ENCODE measurements at places on chromosomes 7 and 10.

DNA sequence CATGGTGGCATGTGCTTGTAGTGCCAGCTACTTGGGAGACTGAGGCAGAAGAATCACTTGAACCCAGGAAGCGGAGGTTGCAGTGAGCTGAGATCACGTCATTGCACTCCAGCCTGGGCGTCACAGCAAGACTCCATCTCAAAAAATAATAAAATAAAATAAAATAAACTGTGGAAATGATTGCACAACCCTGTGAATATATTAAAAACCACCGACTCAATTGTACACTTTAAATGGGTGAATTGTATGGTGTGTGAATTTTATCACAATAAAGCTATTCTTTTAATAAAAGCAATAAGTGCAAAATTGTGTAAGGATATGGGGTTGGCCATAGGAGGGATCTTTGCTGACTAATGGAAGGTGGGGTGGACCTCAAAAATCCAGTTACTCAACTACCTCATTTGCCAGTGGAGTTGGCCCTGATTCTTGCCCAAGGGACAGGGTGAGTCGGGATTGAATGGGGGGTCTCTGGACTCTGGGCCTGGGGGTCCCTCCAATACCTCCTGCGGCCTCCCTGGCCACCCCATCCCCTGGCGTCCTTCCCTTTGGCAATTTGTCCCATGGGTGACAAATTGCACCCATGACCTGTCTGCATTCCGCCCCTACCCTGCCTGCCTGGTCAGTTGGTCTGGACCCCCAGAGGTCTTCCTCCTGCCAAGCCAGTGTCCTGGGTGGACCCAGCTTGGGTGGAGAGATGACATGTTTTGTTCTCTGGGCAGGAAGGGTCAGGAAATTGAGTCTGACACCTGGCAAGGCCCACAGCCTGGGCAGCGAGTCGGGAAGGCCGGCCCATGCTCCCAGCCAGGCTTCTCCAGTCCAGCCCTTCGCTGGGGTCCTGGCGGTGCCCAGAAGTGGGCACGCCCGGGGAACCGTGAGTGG, 61.7 kb upstream of the ELN start:
- no peaks in the 10 kb centered on the region for H3K36me3 ChIP-seq
- no peaks in the 10 kb centered on the region for H3K27me3 ChIP-seq
- H3K4me3 ChIP-seq: no peak overlapping the region
- H3K27ac ChIP-seq: no peak overlapping the region

DNA sequence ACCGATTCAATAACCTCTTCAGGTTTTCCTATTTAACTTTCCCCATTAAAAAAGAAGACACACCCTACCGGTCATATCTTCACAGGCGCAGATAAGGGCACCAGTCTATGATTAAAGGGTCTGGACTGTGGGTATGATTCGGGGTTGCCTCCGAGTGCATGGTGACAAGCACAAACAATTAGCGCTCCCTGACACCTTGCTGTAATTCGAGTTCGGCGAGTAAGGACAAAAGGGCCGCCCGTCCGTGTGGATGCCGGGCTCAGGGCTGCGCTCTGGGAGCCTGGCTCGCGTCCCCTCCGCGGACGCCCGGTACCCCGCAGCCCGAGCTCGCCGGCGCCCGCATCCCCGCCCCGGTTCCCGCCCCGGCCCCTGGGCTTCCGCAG, 111.9 kb upstream of the RHEB start:
- no peaks in the 10 kb centered on the region for H3K36me3 ChIP-seq
- peak overlapping the region; percentile 22 for H3K4me3 ChIP-seq
- H3K27ac ChIP-seq: peak overlapping the region; percentile 88
- H3K4me1 ChIP-seq: no peaks in the 10 kb centered on the region
- DNase-seq: no peak

GRCh38 chr7:31794851-31795344, 107.9 kb downstream of the PPP1R17 start:
- no peak overlapping the region for H3K4me3 ChIP-seq
- H3K27me3 ChIP-seq: no peaks in the 10 kb centered on the region
- H3K4me1 ChIP-seq: no peaks in the 10 kb centered on the region
- no peak for DNase-seq
- H3K27ac ChIP-seq: no peak overlapping the region
- no peaks in the 10 kb centered on the region for H3K36me3 ChIP-seq

GRCh38 chr10:628386-629045, 61.0 kb downstream of the DIP2C start:
- H3K36me3 ChIP-seq: no peaks in the 10 kb centered on the region
- no peak for DNase-seq
- H3K4me3 ChIP-seq: no peak overlapping the region
- peaks cover 27% of the 10 kb centered on the region for H3K4me1 ChIP-seq

DNA sequence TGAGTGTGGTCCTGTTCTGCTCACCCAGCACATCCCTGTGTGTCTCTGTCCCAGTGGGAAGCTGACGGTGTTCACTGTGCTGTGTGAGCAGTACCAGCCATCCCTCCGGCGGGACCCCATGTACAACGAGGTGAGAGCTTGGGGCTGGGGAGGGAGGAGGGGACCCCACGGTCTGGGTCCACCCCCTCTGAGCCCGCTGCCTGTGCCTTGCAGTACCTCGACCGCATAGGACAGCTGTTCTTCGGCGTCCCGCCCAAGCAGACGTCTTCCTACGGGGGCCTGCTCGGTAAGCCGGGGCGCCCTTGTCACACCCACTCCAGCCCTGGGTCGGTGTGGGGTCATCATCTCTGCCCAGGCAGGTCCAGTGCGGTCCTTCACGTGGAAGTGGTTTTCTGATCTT, 17.3 kb downstream of the GET4 start:
- H3K4me3 ChIP-seq: no peak overlapping the region
- H3K36me3 ChIP-seq: peaks cover 66% of the 10 kb centered on the region
- no peaks in the 10 kb centered on the region for H3K27me3 ChIP-seq
- DNase-seq: no peak
- H3K27ac ChIP-seq: no peak overlapping the region

GRCh38 chr7:98470485-98471240, 69.8 kb upstream of the BAIAP2L1 start:
- peaks cover 8% of the 10 kb centered on the region for H3K27me3 ChIP-seq
- peaks cover 3% of the 10 kb centered on the region for H3K4me1 ChIP-seq
- no peaks in the 10 kb centered on the region for H3K36me3 ChIP-seq

GRCh38 chr7:55244006-55244745, 121.0 kb upstream of the LANCL2 start:
- H3K36me3 ChIP-seq: no peaks in the 10 kb centered on the region
- H3K27ac ChIP-seq: no peak overlapping the region
- peaks cover 8% of the 10 kb centered on the region for H3K4me1 ChIP-seq
- DNase-seq: no peak

GRCh38 chr7:147523056-147523455, 1067.5 kb upstream of the C7orf33 start:
- no peak overlapping the region for H3K27ac ChIP-seq
- no peak overlapping the region for H3K4me3 ChIP-seq
- H3K27me3 ChIP-seq: no peaks in the 10 kb centered on the region
- H3K36me3 ChIP-seq: no peaks in the 10 kb centered on the region
- no peaks in the 10 kb centered on the region for H3K4me1 ChIP-seq

DNA sequence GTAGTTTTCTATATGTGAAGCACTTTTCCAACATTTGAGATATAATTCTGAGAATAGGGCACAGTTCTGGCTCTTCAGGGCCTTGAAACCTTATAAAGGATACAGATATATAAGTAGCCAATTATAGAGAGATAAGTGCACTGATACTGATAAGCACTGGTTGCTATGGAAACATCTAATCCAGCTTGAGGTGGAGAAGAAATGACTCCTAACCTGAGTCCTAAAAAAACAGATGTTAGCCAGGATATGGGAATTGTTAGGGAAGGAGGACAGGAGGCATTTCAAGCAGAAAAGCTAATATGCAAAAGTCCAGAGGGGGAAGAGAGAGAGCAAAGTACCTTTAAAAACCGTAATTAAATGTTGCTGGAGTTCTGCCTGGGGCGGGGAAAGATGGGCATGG, 30.8 kb downstream of the STRIP2 start:
- no peak for DNase-seq
- H3K4me3 ChIP-seq: no peak overlapping the region
- H3K27ac ChIP-seq: no peak overlapping the region
- H3K36me3 ChIP-seq: no peaks in the 10 kb centered on the region

DNA sequence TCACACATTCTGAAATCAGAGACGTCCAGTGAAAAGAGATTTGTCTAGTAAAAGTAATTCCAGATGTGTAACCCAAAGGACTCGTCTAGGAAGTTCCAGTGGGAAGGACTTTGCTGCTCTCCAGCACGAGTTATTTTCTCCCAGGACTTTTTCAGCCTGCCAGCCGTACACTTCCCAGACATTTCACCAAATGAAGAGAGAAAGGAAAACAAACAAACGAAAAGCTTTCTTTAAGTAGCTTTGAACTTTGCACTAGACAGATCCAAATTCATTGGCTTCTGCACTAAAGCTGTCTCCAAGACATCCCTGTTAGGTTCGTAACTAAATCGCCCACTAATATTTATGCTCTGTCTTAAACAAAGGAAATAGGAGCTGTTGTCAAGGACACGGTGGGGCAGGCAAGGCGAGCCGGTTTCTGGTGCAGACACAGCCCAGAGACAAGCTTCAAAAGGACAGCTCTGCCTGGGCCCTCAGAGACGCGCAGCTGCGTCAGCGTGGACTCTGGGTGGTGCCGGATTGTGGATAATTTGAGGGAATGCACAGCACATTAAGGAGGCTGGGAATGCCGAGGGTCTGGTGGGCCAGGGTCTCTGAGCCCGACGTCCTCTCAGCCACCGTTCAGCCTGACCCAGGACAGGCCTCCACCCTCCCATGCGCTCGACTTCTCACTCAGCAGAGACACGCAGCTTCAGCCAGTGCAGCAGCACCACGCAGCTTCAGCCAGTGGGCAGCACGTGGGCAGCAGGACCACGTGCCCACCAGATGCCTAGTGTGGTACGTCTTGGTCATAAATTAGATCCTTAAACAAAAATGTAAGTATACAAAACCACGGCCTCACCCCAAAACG, 64.1 kb upstream of the INSIG1 start:
- H3K4me1 ChIP-seq: no peaks in the 10 kb centered on the region
- DNase-seq: no peak
- no peaks in the 10 kb centered on the region for H3K36me3 ChIP-seq

GRCh38 chr10:22823109-22823508, 104.7 kb upstream of the ARMC3 start:
- no peaks in the 10 kb centered on the region for H3K4me1 ChIP-seq
- no peak overlapping the region for H3K4me3 ChIP-seq
- no peaks in the 10 kb centered on the region for H3K27me3 ChIP-seq
- no peaks in the 10 kb centered on the region for H3K36me3 ChIP-seq

- H3K4me3 ChIP-seq: no peak overlapping the region
- peaks cover 32% of the 10 kb centered on the region for H3K4me1 ChIP-seq
- no peaks in the 10 kb centered on the region for H3K36me3 ChIP-seq
- no peak overlapping the region for H3K27ac ChIP-seq
- H3K27me3 ChIP-seq: no peaks in the 10 kb centered on the region
Measured at GRCh38 chr10:102311025-102311420, 65.7 kb downstream of the GBF1 start.

DNA sequence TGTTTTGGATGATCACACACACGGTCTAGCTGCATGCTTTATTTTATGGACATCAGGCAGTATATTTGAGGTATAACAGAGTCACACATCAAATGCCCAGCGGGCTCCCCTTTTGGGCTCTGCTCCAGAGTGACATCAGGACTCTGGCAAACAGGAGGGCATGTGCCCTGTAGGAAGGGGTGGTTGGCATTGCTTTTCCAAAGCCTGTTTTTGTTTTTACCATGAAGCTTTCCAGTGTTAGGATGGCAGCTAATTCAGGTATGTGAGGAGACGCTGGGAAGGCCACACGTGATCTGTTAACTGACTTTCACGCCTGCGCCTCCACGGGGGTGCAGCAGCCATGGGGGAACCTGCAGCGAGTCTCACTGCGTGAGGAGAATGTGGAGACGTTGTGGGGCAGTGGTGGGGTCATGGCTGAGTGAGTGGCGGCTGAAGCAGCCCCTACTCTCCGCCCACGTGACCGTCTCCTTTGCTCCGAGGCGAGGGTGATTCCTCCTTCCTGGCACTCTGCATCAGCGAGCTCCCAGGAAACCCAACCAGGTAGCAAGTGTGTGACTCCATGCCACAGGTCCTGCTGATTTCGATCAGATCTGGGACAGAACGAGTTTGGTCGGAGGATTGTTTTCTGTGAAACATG, 117.7 kb downstream of the ANKRD61 start:
- no peaks in the 10 kb centered on the region for H3K4me1 ChIP-seq
- no peak overlapping the region for H3K27ac ChIP-seq
- no peak overlapping the region for H3K4me3 ChIP-seq
- no peaks in the 10 kb centered on the region for H3K36me3 ChIP-seq

- no peaks in the 10 kb centered on the region for H3K36me3 ChIP-seq
- H3K27ac ChIP-seq: no peak overlapping the region
- H3K4me3 ChIP-seq: no peak overlapping the region
- no peaks in the 10 kb centered on the region for H3K4me1 ChIP-seq
- no peak for DNase-seq
Measured at GRCh38 chr7:123201901-123202300, 2.1 kb upstream of the SLC13A1 start.

GRCh38 chr10:101607124-101607523, 19.0 kb downstream of the DPCD start:
- H3K4me3 ChIP-seq: no peak overlapping the region
- H3K27me3 ChIP-seq: no peaks in the 10 kb centered on the region
- DNase-seq: no peak
- no peaks in the 10 kb centered on the region for H3K4me1 ChIP-seq
- no peak overlapping the region for H3K27ac ChIP-seq
- peaks cover 39% of the 10 kb centered on the region for H3K36me3 ChIP-seq

- no peak for DNase-seq
- no peaks in the 10 kb centered on the region for H3K27me3 ChIP-seq
- no peaks in the 10 kb centered on the region for H3K4me1 ChIP-seq
- H3K36me3 ChIP-seq: no peaks in the 10 kb centered on the region
- no peak overlapping the region for H3K27ac ChIP-seq
Measured at GRCh38 chr7:110675383-110676103, 415.4 kb upstream of the LRRN3 start.

DNA sequence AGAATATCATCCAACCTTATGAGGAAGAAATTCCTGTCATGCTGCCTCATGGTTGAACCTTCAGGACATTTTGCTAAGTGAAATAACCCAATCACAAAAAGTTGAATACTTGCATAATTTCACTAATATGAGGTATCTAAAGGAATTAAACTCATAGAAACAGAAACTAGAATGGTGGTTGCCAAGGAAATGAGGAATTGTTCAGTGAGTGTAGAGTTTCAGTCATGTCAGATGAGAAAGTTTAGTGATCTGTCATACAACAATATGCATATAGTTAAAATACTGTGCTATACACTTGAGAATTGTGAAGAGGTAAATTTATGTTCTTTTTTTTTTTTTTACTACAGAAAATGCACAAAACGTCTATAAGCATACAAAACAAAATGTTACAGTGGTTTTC, 60.7 kb downstream of the R3HCC1L start:
- no peak overlapping the region for H3K4me3 ChIP-seq
- no peak for DNase-seq
- H3K36me3 ChIP-seq: no peaks in the 10 kb centered on the region

Data from adrenal gland (tissue), 19 donors.